ENCODE measurements at places on chromosomes 5 and 9.

DNA sequence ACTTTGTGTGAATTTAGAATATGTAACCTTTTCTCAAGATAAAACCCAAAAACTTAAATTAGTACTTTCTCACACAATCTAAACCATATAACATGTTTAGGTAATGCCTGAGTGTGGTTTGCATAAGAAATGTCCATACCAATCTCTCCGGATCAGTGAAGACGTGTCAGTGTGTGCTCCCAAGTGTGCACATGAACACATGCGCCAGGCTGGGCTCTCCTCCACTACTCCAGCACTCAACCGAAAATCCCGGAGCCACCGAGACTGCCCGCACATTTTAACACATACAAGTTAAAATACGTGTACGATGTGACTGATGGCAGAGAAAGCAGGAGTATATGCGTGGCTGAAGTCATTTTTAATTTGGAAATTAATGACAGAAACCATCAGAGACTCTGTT, 658.4 kb downstream of the EFNA5 start:
- DNase-seq: no peak

- DNase-seq: no peak
Measured at GRCh38 chr5:82885627-82886389, 191.4 kb downstream of the TMEM167A start.

DNA sequence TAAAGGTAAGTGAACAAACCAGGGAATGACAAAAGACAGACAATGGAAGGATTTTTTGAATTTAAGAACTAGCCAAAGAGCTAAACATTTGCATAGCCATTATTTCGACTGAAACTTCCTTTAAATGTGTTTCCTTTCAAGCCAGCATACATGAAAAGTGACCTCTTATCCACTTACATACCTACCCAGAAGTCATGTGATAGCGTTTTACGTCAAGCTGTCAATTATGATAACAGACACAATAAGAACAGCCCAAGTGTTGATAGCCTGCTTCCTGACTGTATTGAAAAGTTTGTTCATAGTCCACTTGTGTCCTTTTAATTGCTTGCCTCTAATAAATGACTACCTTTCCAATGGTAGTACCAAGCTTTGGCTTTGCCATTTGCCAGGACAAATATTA, 206.0 kb downstream of the NFIB start:
- DNase-seq: no peak

- no peak for DNase-seq
Measured at GRCh38 chr5:152106571-152106970, 181.9 kb upstream of the GLRA1 start.

- DNase-seq: no peak
Measured at GRCh38 chr5:137144656-137145055, 354.5 kb downstream of the SPOCK1 start.

DNA sequence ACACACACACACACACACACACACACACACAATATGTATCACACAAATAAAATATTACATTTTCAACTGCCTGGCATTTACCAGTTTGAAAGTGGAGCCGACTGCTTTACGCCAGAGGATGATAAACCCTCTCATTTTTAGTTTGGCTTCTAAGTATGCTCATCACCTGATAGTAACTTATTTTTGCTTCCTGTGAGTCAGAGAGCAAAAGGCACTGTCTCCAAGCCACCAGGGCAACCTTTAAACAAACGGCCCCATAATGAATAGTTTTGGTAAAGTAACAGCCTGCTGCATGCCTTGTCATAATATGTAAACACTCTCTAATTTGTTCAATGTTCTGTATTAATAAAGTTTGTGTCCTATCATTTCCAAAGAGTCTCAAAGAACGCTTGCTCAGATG, 26.9 kb downstream of the KLF4 start:
- DNase-seq: no peak

- DNase-seq: no peak
Measured at GRCh38 chr9:8802242-8802641, 1002.7 kb upstream of the DMAC1 start.

DNA sequence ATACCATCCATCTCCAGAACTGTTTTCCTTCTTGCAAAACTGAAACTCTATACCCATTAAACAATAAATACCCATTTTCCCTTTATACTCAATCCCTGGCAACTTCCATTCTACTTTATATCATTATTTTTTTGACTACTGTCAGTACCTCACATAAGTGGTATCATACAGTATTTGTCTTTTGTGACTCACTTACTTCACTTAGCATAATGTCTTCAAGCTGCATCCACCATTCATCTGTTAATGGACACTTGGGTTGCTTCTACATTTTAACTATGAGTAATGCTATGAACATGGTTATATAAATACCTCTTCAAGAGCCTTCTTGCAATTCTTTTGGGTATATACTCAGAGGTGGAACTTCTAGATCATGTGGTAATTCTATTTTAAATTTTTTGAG, 11.6 kb upstream of the TYRP1 start:
- no peak for DNase-seq

GRCh38 chr9:135884328-135885035, 22.9 kb downstream of the CAMSAP1 start:
- DNase-seq: no peak

DNA sequence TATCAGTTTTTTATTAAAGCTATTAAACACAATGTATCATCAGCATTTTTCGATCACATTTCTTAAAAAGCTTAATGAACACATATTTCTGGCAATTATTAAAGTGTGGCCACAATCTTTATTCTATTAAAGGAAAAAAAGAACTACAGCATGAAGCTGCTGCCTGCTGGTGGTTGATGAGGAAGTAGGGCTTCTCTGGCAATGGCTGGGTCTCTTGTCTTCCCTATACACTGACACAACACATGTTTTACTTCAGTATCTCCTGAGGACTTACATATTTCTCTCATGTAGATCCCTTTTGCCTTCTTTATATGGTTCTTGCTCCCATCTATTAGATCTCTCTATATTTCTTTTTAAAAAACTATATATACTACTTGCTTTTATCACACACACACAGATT, 590.7 kb downstream of the RAB3C start:
- DNase-seq: no peak

DNA sequence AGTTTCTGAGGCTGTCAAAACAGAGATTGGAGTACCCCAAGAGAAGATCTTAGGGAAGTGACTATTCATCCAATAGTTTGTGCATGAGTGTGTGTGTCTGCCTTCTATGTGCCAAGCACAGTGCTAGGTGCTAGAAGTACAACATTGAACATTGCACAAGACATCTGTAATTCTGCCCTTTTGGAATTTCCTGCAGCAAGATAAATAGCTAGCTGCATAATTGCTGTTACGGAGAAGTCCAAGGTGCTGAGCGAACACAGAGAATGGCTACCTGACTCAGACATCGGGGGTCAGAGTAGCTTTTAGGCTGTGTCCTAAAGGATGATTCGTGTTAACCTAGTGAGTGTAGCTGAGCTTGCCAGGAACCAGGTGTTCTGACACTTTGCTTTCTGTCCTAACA, 44.8 kb downstream of the PAPPA start:
- DNase-seq: no peak

Data from endothelial cell (in vitro differentiated cells).